Amniotic stem cell (primary cell): ENCODE measurements at places on chromosomes 6 and 20.
A peak's percentile ranks its signal among the peaks of the same experiment; 100 is the strongest.

DNA sequence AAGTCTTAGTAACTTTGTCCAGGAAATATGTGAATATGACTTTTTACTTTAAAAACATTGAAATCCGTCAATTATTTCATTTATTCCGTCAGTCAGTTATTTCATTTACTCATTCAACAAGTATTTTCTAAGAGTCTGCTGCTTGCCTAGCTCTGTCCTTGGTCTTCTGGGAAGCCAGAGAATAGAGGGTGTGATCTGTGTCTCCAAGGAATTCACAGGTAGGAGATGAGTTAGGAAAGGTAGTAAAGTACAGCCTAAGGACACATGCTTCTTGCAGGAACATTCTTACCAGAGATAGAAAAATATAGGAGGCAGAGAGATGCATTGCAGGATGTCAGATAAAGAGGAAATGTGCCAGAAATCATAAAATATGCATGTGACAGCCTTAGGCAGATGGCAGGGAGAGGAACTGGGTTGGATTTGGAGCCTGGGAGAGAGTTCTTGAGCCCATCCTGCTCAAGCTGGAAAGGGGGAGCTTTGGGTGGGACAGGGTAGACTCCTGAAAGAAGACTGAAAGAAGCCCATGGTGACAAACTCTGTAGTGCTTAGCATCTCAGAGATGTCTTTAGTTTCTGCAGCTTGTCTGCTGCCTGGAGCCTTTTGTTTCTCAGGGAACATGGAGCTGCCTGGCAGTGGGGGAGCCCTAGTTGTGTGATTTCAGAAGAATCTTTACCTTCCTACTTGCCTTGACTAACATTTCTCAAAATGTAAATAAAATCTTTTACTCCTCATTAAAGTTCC lies 3.5 kb downstream of the SH3BGRL2 start:
- no peak for DNase-seq

DNA sequence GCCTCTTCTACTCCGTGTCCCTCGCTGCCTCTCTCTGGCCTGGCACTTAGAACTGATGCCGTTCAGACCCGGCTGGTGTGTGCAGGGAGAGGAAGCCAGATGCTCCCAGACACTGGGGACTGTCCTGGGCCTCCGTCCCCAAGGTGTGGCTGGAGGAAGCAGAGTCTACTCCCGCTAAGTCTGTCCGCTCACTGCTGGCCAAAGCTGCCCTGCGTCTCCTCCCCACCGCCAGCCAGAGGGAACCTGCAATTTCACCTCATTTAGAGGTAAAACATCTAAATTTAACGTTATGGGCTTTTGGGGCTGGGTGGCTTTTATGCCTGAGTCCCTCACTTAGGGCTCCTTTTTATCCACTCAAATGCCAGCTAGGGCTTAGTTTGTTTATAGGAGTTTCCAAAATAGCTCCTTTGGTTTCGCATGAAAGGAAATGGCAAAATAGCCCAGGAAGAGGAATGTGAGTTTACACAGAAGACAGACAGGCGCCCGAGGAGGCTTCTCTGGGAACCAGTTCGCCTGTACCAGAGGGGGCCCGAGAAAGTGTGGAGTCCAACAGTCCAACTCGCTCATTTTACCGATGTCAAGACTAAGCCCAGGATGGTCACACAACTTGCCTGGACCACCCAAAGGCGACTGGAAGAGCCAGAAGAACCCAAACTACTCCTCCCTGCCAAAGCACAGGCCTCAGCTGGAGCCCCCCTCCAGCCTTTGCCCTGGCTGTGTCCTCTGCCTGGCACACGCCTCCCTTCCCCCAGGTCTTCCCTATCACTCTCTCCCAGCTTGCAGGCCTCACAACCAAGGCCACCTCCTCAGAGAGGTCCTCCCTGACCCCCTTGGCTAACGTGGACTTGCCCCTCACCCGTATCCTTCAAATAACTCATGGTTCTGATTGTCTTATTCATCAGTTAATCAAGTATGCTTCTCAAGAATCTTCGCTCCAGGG lies 54.5 kb downstream of the RIPOR3 start:
- no peak for DNase-seq

DNA sequence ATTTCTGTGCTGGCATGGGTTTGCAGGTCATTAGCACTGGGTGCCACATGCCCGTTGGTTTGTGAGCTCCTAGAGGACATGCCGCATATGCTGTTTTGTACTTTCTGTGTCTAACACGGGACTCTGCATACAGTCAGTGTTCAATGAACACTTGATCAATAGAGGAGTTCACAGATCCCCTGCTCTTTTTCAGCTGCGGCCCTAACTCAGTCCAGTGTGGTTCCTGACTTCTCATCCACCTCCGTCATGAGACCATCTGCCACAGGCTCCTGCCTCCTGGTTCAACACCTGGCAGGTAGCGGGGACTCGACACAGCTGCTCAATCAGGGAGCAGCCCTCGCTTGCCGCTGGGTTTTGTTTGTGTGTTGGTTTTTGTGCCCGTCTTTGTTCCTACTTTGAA lies 13.8 kb upstream of the BMP7 start:
- no peak for DNase-seq

DNA sequence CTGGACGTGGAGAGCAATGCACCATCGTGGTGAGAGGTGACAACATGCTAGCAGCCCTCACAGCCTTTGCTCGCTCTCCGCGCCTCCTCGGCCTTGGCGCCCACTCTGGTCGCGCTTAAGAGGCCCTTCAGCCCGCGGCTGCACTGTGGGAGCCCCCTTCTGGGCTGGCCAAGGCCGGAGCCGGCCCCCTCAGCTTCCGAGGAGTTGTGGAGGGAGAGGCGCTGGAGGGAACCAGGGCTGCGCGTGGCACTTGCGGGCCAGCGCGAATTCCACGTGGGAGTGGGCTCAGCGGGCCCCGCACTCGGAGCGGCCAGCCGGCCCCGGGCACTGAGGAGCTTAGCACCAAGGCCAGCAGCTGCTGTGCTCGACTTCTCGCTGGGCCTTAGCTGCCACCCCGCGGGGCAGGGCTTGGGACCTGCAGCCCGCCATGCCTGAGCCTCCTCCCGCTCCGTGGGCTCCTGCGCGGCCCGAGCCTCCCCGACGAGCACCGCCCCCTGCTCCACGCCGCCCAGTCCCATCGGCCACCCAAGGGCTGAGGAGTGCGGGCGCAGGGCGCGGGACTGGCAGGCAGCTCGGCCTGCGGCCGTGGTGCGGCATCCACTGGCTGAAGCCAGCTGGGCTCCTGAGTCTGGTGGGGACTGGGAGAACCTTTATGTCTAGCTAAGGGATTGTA lies 3.8 kb downstream of the GPX6 start:
- no peak for DNase-seq

DNA sequence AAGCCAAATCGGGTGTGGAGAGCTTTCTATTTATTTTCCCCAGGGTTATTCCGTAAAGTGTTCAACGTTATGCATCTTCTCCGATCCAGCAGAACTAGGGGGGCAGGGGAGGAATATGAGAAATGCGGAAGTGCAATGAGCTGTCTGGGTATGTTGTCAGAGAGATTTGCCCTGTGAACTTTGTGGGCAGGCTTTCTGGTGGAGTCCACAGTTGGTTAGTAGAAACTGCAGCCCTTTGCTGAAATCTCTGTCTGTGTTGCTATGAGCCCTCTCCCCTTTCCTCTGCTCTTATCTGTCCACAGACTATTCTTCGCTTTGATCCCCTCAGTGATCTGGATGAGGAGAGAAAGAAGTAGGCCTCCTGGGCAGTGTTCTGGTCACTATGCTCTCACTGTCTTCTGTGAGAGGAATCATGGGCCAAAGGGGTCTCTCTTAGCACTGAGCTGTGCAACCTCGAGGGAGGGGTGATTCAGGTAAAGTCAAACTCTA lies 158.9 kb upstream of the FUT9 start:
- DNase-seq: no peak

GRCh38 chr6:37287519-37288157 lies 29.7 kb upstream of the TMEM217 start:
- no peak for DNase-seq

- DNase-seq: no peak
Observed at GRCh38 chr20:3046677-3047462, 1.0 kb downstream of the MRPS26 start.

GRCh38 chr6:112931832-112932231 lies 584.7 kb downstream of the RFPL4B start:
- DNase-seq: no peak

DNA sequence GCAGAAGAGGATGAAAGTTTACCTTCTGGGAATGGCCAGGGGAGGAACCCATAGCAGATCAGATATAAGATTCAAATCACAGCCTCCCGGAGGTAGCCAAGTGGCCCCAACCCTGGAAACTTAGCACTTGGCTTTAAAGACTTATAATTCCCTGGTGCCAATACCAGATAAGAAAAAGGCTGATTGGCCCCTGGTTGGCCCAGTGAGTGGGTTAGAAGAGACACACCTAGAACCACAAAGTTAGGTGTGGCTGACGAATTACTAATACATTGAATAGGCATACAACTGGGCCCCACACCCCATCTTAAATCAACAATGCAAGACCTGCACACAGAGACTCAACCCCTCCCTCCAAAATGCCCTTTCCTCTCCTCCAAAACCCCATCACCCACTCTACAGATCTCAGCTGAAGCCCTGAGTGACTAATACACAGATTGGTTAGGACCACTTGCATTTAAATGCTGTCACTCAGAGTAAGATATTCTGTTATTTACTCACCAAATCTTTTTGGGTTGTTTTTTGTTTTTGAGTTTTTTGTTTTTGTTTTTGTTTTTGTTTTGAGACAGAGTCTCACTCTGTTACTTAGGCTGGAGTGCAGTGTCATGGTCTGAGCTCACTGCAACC lies 315.4 kb upstream of the JARID2 start:
- DNase-seq: no peak

- no peak for DNase-seq
Observed at GRCh38 chr20:2707353-2708072, 14.9 kb downstream of the EBF4 start.

GRCh38 chr6:37538107-37538506 lies 38.4 kb upstream of the CCDC167 start:
- DNase-seq: no peak

DNA sequence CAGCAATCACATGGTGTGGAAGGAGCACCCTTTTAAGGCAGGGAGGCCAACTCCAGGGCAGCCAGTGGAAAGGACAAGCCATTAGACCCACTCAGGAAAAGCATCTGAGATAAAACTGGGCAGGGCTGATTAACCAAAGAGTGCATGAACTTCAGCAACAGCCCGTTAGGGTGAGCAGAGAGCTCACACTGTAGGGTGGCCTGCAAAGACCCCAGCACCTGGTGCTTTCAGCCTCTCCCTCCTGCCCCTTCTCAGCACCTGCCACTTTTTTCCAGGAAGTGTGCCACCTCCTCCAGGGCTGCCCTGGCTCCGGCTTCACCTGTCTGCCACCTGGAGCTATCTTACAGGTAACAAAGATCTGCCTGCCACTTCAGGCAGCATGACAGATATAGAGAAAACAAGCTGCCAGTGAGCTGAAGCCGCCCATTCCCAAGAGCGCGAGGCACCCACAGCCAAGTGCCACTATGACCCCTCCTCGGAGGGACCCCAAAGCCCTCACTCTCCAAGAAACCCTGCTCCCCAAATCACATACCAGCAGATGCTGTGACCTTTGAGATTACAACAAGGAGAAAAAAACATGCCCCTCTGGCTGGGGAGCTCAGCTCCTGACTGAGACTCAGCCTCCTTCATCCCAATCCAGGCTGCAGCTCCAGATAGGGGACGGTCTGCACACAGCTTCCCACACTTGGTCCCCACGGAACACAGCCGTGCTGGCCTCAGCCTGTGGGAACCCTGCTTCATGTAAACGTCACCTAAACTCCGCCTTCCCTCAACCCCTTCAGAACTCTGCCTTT lies 71.2 kb downstream of the ABHD12 start:
- DNase-seq: no peak

- DNase-seq: no peak
Observed at GRCh38 chr6:3347247-3347646, 88.5 kb downstream of the PSMG4 start.

DNA sequence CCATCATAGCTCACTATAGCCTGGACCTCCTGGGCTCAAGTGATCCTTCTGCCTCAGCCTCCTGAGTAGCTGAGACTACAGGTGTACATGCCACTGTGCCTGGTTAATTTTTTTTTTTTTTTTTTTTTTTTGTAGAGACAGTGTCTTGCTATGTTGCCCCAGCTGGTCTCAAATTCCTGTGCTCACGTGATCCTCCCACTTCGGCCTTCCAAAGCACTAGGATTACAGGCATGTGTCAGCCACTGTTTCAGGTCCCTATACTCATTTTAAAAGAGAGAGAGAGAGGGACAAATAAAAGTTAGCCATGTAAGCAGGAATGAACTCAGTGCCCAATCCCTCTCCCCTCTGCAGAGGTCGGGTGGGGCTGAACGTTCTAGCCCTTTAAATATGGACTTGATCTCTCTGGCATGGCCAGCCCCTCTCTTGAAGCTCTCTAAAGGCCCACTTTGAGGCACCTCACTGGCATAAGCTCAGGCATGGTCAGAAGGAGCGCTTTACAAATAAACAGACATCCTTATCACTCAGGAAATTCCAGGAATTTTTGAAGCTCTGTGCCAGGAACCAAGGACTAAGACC lies 9.0 kb upstream of the SERPINB1 start:
- peak; percentile 4 for DNase-seq

GRCh38 chr20:14478126-14478525 lies 140.7 kb upstream of the FLRT3 start:
- DNase-seq: no peak

DNA sequence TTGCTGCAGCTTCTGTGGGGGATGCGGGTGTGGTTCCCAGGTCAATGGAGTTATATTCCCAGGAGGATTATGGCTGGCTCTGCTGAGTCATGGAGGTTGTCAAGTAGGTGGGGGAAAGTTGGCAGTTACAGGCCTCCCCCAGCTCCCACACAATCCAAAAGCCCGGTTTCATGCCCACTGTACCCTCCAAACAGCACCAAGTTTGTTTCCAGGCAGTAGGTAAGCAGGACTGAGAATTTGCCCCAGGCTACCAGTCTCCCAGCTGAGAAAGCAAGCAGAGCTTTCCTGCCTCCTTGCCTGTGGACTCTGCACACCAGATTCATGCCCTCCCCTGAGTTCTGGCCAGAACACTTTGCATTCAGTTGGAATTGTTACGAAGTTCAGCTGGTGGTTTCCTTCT lies 578.2 kb downstream of the MEI4 start:
- DNase-seq: no peak

GRCh38 chr6:32170294-32170693 lies 5.6 kb downstream of the AGPAT1 start:
- no peak for DNase-seq

GRCh38 chr6:161365633-161366032 lies 91.8 kb upstream of the AGPAT4 start:
- DNase-seq: no peak

- no peak for DNase-seq
Observed at GRCh38 chr6:46053039-46053933, 37.6 kb upstream of the CLIC5 start.

- peak; percentile 44 for DNase-seq
Observed at GRCh38 chr6:23106951-23107350, 537.6 kb downstream of the HDGFL1 start.
